AG10803 (cell line): ENCODE measurements at places on chromosomes 1 and 21.

- DNase-seq: no peak
These were observed 5.6 kb downstream of the SH3BP5L start for GRCh38 chr1:248820041-248820585.

- no peak for DNase-seq
These were observed 847.7 kb downstream of the NCAM2 start for GRCh38 chr21:21845901-21846300.

DNA sequence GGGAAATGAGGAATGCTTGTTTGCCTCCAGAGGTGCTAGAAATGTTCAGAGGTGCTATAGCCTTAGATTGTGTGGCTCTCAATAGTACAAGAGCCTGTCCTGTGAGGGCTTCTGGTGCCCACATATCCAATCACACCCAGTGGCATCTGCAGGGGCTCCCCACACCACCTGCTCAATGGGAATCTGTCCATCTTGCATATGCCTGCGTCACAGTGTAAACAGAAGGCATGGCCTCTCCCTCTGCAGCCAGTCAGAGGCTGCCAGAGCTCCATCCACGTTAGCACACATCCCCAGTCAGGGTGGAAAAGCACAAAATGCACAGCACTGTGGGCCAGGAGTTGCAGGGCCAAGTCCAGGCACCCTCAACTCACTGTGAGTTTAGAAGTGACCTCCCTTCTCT lies 113.6 kb upstream of the GRIK3 start:
- no peak for DNase-seq

DNA sequence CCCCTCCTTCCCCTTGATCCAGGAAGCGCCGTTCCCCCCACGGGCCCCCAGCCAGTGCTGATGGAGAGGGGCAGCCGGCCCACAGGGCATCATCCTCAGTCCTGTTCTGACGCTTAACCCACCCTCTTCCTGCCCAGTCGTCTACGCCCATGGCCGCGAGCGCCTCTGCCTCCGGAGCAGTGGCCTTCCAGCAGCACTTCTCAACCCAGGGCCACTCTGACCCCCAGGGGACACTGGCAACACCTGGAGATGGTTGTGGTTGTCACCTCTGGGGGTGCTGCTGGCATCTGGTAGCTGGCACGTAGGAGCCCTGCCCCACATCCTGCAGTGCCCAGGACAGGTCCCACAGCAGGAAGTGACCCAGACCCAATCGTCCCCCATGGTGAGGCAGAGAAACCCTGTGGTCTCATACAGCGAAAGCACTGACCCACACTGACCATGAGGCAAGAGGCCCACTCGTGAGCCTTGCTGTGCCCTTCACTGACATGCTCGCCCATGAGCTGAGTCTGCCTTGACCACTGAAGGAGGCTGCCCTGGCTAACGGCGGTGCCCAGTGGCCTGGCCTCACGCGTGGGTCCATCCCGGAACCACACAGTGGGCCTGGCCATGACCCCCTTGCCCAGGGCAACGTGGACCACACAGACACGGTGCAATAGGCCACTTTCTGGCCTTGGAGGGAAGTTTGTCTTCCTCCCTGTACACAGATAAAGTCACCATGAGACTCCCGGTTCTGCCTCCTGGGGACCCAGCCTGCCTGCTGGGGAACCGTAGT lies 96.8 kb upstream of the ARHGEF16 start:
- no peak for DNase-seq

DNA sequence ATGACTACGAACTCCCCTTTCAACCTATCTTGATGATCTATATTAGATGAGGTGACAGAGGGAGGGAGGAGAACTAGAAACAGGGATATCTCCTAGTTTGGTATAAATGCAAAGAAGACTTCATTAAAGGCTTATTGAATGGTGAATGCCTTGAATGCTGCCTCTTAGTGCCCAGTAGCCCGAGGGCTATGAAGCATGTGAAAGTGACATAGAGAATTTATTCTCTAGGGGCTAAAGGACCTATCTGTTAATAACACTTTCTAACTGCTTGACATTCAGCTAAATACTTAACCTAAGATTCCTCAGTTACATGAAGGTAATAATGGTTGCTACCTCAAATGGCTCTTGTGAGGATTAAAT lies 764.1 kb downstream of the LTN1 start:
- no peak for DNase-seq

DNA sequence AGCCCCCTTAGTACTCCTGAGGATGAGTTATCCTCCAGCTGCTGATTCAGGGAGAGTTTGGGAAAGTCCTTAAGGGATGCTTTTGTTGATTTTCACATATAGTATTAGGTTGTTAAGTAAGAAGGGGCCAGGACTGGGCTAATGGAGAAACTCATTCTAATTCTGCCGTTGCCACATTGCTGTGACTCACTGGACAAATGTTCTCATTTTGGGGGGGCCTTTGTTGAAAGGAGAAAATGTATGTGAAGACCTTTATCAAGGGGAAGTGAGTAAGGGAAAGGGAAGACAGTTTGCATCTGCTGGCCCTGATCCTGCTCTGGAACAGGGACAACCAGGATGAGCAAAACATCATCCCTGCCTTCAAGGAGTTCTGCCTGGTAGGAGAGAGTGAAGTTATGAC lies 123.2 kb upstream of the FGGY start:
- peak; percentile 87 for DNase-seq

DNA sequence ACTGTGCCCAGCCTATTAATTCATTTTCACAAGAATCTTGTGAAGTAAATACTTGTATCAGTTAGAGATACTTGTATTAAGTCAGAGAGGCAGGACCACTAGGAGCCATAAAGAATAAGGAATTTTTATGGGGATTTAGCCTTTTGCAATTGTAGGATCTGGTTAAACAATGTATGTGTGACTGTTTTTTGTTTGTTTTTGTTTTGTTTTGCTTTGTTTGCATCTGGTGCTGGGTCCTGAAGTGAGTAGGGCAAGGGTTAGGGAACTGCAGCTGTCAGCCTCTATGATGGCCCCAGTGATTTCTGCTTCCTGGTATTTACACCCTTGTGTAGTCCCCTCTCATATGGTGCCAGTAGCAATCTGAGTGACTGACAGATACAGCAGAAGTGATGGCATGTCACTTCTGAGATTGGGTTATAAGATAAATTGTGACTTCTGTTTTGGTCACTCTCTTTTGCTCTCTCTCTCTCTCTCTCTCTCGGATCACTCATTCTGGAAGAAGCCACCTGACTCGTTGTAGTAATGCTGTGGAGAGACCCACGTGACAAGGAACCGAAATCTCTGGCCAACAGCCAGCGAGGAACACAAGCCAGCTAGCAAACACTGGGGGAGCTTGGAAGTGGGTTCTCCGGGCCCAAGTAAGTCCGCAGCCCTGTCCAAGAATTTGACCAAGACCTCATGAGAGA lies 96.2 kb upstream of the MARK1 start:
- DNase-seq: no peak

GRCh38 chr1:179857009-179857408 lies 20.6 kb downstream of the TOR1AIP2 start:
- DNase-seq: no peak

- no peak for DNase-seq
These were observed 339.9 kb upstream of the TMPRSS15 start for GRCh38 chr21:18743531-18743930.

- DNase-seq: no peak
These were observed 43.3 kb upstream of the USP25 start for GRCh38 chr21:15686506-15686905.

- no peak for DNase-seq
These were observed 40.3 kb downstream of the ACP6 start for GRCh38 chr1:147630022-147630421.

GRCh38 chr1:13675151-13675651 lies 24.8 kb upstream of the PRDM2 start:
- DNase-seq: peak; percentile 98

GRCh38 chr21:36330904-36331303 lies 10.9 kb downstream of the MORC3 start:
- peak; percentile 61 for DNase-seq

DNA sequence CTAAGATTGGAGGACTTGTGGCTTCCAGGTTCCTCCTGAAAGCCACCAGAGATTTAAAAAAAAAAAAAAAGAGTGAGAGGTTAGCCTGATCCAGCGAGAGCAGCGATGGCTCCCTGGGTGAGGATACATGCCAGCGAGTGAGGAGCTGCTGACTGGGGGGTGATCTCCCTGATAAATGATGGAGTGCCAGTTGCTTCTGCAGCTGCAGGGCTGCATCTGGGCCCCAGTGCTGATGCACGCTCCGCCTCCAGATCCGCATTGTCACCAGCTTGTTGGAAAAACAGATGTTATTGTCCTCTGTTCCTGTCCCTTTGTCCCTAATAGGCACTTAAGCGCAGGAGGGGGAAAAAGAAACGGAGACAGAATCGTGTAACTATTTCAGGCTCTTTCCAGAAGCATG lies 28.6 kb downstream of the UBIAD1 start:
- no peak for DNase-seq

GRCh38 chr1:19846338-19846737 lies 31.3 kb upstream of the RNF186 start:
- no peak for DNase-seq

DNA sequence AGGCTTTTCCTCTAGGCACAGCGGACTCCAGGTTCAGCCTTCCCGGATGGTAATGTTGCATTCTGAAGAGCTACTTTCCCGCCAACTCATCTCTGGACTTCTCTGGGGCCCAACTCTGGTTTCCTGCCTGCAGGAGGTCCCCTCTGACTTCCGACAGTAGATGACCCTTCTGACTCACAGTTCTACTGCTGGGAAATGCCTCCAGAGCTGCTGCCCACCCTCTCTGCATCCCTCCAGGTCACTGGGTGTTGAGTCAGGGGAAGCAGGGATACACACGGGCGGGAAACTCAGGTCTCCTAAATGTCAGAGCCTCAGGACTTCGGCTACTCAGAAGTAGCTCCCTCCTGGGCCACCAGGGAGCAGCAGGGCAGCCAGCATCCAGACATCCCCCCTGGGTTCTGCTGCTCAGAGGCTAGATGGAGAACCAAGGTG lies 2.1 kb upstream of the KIF21B start:
- no peak for DNase-seq

DNA sequence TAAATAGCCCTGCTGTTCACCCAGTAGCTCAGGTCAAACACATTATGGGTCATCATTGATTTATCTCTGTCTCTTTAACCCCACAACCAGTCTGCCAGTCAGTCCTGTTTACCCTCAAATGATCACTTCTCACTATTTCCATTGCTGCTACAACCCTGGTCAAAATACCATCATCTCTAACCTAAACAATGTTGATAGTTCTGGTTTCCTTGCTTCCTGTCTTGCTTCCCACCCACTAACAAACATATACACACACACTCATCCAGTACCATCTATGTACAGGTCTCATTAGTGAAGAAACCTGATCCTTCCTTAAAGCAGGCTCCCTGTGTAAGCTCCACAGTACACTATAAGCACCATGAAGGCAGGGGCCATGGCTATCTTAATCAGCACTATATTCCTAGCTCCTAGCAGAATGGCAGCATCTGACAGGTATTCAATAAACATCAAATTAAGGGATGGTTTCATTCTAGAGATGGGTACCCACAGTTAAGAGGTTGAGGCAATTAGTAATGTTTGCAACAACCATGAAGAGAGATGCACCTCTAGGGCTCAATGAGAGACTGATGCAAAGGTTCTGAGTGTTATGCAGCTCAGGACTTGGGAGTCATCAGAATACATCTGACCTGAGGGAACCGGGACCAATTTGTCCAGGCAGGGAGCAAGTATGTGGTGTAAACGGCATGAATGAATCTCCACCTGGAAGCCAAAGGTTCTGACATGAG lies 10.0 kb upstream of the TGFBR3 start:
- DNase-seq: no peak

GRCh38 chr21:27586986-27587385 lies 620.1 kb upstream of the ADAMTS5 start:
- DNase-seq: peak; percentile 85

DNA sequence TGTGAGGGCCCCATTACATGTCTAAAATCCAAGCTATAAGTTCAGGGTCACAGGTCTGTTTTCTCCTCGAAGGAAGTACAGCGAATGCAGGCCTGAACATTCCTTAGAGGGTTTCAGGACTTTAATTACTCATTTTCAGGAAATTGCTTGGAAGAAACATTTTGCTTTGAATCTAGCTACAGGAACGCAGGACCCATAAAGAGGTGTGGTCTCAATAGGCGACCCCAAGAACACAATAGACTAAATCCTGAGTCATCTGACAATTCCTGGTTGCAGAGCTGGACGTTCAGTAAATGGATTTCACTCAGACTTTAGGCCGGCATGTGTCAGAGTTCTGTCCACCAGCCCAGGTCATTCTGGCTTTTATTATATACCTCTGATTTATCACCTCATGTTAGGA lies 1.0 kb upstream of the ERG start:
- DNase-seq: no peak

DNA sequence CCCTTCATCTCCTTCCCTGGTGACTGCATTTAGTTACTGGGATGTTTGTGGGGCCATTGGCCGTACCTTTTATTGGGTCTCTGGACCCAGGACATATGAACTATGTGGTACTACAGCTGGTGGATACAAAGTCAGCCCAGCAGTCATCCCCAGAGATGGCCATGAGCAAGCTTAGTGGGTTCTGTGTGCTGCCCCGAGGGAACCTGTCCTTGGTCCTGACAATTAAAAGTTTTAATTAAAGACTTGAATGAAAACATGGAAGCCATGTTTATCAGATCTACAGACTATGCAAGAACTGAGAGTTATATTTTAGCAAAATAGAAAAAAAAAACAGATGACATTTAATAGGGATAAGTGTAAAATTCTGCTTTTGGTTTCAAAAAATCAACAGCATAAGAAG lies 2.8 kb upstream of the NES start:
- no peak for DNase-seq

GRCh38 chr1:25978403-25978802 lies 19.5 kb downstream of the PAFAH2 start:
- no peak for DNase-seq

GRCh38 chr1:15951341-15952153 lies 24.4 kb downstream of the ZBTB17 start:
- DNase-seq: peak; percentile 23

DNA sequence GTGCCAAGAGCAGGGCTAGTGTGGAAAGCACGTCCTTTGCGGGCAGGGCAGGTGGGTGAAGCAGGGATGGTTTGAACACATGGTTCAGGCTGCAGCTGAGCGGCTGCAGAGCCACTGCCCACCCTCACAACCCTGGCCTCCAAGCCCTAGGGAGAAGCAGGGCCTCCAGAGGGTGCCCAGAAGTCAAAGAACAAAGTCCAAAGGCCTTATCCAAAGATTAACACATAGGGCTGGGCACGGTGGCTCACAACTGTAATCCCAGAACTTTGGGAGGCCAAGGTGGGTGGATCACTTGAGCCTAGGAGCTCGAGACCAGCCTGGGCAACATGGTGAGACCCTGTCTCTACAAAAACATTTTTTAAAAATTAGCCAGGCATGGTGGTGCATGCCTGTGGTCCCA lies 46.8 kb downstream of the CAPN8 start:
- no peak for DNase-seq

GRCh38 chr1:93522721-93523120 lies 74.8 kb downstream of the FNBP1L start:
- DNase-seq: no peak

DNA sequence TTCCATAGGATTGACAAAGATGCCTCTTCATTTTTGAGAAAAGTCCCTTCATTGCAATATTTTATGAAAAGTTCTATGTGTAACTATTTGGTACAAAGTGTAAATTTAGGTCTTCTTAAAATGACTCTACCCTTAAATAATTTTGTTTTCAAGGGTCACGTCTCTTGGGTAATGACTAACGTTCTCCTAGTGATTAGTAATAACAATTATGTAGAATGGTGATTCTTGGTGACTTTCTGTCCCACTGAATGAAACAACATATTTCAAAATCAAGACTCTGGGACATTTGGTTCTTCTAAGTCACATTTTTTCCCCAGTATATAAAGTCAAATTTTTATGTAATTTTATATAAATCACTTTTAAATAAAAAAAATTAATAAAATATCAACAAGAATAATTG lies 277.5 kb upstream of the ADAMTS5 start:
- DNase-seq: no peak

- no peak for DNase-seq
These were observed 1.2 kb upstream of the PIK3C2B start for GRCh38 chr1:204495777-204496176.
